GM13977 (cell line): ENCODE measurements at places on chromosomes 1 and 21.

GRCh38 chr21:32140604-32141317 lies 138.1 kb downstream of the MIS18A start:
- DNase-seq = no peak

- DNase-seq = no peak
These were observed 1262.1 kb downstream of the NCAM2 start for GRCh38 chr21:22260274-22260673.

DNA sequence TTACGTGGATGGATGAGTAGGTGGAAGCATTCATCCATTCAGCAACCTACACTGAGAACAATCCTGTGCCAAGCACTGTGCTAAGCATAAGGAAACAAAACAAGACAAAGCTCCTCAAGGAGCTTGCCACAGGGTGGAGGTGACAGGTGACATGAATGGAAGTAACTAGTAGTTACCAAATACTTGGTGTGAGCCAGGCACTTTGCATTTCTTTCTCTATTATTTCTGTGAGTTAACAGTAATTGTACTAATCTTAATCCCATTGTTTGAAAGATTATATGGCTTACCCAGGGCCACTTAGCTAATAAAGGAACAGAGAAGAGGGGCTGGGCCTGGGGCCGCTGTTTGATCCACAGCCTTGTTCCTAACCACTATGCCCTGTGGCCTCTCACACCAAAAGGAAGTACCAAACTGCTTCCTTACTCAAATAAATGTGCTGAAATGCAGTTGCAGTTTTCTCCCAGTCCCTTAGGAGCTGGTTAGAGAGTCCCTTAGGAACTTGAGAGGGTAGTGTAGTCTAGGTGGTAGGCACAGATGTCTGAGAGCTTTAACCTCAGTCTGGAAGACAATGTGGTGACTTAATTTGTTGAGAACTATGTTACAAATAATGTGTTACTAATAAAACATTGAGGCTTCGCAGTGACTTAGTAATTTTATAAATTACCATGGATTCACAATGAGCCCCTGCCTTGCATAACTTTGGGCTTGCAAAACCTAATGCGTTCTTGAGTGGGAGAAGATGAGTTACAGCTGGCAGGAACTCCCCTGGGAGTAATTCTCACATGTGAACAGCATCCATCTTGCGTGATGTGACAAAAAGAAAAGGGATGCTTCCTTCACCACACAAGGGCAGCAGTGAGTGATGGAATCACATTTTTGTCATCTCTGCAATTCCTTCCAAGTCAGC lies 69.8 kb downstream of the MPZL1 start:
- DNase-seq = no peak

DNA sequence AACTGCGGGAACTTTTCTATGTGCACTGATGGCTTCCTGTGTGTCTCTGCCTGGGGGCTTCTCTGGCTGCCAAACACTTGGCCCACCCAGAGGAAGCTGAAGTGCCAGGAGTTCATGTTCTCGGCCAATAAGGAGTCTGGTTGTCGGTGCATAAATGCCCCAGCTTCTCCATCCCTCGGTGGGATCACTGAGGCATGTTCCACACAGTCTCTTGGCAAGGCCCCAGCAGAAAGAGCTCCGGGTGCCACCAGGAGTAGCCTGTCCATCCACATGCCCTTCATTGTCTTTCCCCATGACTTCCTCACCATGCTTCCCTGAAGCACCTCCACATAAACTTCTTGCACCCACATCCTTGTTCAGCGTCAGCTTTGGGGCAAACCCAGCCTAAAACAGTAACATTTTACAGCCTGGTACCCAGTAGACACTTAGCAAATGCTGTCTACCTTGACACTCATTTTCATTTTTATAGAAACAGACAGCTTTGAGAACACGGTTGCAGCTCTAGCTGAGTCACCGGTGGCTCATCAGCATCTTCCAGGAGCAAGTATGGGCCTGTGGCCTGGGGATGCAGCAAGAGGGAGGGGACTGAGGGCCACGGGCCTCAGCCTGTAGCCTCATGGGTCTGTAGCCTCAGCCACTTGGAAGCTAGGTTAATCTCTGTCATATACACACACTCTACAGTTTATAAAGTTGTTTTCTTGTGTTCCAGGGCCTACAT lies 14.8 kb upstream of the CDCP2 start:
- DNase-seq = no peak

DNA sequence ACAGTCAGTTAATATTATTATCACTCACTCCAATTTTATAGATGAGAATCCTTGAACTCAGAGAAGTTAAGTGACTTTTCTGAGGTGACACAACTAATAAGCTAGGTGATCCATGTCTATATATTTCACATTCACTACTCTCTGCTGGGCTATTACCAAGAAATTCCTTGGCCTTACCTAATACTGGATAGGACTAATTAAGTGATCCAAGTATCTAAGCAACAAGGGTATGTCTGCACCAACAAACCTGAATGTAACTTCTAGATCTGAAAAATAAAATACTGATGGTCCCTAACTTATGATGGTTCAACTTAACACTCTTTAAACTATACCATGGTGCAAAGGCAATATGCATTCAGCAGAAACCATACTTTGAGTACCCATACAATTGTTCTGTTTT lies 14.8 kb upstream of the CASQ2 start:
- DNase-seq = no peak

DNA sequence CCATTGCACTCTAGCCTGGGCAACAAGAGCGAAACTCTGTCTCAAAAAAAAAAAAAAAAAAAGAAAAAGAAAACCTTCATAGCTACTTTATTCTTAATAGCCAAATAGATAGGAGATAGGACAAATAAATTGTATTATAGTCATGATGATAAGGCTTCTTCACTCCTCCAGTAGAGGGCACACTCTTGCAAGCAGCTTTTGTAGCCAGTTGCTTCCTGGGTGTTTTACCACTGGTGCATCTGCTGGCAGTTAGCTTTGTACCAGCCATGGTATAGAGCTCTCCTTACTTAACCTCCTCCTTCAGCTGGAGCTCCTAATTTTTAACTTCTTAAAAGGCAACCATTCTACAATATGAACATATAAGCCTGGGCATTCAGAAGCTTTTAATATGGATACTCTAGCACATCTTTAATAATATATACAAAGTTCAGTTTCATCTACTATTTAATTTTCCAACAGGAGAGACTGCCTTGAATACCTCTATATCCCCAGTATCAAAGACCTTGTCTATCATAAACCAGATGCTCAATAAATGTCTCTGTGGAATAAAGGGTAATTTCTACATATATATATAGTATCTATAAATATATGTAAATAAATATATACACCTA lies 35.8 kb downstream of the EVI5 start:
- peak; percentile 71 for DNase-seq

DNA sequence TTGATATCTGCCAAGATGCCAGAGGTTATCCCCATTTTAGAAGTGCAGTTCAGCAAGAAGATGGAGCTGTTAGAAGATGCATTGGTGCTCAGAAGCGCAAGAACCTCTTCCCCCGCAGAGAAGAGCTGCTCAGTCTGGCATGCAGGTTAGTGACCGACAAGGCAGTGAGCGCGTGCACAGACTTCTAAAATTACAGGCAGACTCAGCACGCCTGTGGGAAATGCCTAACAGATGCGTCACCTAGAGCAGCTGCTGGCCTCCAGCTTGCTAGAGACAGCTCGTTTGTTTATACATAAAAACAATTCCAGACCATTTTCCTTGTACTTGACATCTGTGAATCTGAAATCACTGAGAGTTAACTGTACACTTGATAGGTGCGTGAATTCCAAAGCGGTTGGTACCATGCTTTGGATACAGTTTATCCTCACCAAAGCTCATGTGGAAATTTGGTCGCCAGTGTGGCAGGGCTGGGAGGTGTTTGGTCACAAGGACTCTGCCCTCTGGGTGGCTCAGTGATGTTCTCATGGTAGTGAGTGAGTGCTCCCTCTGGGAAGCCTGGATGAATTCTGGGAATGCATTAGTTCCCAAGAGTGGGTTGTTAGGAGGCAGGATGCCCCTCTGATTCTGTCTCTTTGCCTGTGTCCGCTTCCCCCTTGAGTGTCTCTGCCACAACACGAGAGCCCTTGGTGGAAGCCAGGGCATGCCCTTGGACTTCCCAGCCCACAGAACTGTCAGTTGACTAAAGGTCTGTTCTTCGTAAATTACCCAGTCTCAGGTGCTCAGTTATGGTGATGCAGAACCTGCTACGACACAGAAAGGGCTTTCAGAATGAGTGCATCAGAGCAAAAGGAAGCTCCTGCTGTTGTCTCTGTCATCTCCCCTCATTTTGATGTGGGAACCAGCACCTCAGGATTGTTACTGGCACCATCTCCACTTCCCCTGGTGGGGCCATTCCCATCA lies 24.4 kb downstream of the SNAP47 start:
- no peak for DNase-seq

- DNase-seq = no peak
These were observed 315.6 kb downstream of the NFIA start for GRCh38 chr1:61397935-61398334.

GRCh38 chr1:100034470-100034869 lies 64.7 kb downstream of the SLC35A3 start:
- DNase-seq = peak; percentile 42

DNA sequence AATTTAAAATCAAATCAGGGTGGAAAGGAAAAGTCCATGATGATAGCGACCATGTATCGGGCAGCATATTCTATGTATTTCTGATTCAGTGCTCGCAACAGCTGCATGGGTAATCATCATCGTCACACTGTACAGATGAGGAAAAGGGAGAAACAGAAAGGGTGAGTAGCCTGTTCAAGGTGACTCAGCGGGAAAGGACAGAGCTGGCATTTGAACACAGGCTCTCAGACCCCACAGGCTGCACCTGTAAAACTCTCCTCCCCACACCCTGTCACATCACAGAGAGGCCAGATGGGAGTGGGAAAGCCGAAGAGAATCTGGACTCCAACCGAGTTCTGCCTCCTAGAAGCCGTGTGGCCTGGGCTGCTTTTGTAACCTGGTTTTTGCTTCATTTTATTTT lies 14.0 kb downstream of the RUNX1 start:
- no peak for DNase-seq

DNA sequence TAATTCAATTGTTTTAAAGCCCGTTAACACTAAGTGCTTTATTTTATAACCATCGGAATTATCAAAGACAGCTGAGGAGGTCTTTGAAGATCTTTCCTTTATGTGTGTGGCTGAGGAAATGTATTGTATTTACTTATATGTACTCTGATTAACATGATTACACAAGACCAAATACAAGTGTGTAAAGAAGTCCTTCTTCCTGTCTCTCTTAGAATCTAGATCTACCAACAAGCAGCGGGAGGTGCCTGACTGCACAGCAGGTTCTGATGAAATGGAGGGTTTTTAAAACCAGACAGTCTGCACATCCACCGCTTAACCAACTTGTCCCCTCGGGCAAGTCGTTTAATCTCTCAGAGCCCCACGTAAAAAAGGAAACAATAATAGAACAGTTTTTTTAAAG lies 240.5 kb upstream of the MAP1LC3C start:
- no peak for DNase-seq

- DNase-seq = no peak
These were observed 45.2 kb downstream of the SLC30A7 start for GRCh38 chr1:100941098-100941527.

- peak; percentile 6 for DNase-seq
These were observed 280.6 kb downstream of the TTLL7 start for GRCh38 chr1:83718338-83718737.

DNA sequence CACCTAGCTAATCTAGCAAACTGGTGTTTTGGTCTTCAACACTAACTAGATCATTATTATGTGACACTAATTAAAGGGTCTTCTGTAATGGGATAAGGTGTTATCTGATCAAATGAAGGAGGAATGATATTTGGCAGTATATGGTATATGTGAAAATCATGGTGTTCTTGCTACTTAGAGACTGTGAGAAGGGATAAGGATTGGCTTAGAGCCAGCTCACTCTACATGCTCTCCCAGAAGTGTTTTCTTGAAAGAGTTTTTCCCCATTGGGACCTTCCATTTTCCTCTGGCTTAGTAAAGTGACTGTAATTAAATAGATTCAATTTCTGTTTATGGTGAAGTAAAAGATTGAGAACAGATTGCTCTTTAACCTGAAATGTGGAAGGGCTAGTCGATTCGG lies 71.2 kb upstream of the RGL1 start:
- no peak for DNase-seq

- no peak for DNase-seq
These were observed 3.6 kb upstream of the RABIF start for GRCh38 chr1:202892501-202892900.

GRCh38 chr1:230682882-230683610 lies 30.9 kb downstream of the AGT start:
- DNase-seq = no peak

DNA sequence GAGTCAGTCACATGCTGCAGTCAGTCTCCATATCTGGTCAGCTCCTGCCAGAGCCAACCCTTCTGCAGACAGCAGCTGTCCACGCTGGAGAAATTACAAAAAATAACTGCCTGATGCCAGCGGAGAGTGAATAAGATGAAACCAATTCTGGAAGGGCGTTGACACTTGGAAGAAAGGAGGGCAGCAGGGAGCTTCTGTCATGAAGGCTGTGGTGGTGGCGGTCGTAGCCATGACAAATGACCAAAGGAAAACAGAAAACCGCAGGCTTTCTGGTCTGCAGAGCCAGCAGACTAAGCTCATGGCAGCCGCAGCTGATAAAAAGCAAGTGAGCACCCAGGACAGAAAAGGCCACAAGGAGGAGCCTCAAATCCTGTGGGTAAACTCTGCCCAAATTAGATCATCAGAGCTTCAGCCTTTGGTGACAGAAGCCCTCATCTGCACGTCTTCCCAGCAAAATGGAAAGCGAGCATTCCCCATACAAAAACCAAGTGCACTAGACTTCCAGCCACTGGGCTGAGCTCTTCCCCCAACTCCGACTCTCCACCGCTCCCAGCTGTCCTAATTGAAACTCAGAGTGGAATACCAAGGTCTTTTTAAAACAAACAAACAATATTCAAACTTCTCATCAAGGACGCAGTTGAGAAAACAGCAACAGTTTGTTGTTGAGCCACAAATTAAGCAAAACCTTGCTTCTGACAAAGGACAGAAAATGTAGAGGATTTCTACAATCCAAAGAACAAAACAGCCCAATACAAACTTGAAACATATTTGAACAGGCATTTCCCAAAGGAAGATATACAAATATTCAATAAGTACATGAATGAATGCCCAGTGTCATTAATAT lies 28.7 kb downstream of the RSPH1 start:
- DNase-seq = peak; percentile 56

- DNase-seq = no peak
These were observed 8.3 kb upstream of the ID3 start for GRCh38 chr1:23567629-23567995.

- DNase-seq = no peak
These were observed 625 bp upstream of the DARS2 start for GRCh38 chr1:173823781-173824314.

DNA sequence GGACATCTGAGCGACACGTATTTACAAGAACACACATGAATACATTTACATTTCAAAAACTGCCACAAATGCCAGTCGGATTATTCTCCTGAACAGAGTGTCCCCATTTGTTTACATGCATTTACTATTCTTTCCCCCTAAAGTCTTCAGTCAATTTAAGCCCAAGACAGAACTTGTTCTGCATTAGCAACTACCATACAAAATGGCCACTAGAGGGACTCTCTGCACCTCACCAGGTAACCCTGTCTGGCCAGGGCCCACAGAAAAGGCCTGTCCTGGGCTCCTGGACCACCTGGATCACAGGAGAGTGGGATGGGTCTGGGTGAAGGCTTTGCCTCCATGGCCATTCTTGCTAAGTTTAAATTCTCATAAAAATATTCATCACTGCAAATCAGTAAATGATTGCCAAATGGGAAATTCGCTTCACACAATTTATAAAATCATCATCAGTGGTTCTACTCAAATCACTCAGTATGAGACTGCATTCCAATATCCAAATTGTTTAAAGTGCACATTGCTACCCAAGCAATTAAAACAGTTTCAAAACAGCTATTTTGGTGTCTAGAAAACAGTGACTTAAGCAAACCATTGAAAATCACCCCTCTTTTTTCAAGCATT lies 12.5 kb upstream of the GUCA2A start:
- peak; percentile 73 for DNase-seq
